ENCODE measurements at places on chromosomes 7 and 10.

- no peak for DNase-seq
These were observed 23.3 kb downstream of the ADCY1 start for GRCh38 chr7:45597286-45597984.

DNA sequence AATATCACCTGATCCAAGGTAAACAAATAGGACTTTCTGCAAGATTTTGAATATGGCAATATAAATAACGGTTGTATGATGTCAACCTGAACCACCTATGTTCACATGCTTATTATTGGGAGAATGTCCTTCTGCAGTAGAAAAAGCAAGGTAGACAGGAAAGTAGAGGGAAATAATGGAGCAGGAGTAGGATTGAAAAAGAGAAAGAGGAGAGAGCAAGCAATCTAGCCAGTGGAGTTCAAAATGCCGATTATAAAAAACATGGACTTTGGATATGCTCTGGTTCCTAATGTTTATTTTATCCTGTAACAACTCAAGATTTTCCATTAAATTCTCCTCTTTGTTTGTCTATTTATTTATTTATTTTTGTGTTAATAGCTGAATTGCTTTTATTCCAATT, 878.0 kb upstream of the KCND2 start:
- DNase-seq, result no peak

GRCh38 chr7:52088008-52088901, 771.6 kb upstream of the COBL start:
- no peak for DNase-seq

- DNase-seq, result no peak
These were observed 328.5 kb downstream of the GFRA1 start for GRCh38 chr10:115944538-115944937.

GRCh38 chr10:12109286-12109685, 20.2 kb upstream of the SEC61A2 start:
- no peak for DNase-seq

GRCh38 chr10:106402458-106402857, 762.0 kb downstream of the SORCS1 start:
- no peak for DNase-seq

DNA sequence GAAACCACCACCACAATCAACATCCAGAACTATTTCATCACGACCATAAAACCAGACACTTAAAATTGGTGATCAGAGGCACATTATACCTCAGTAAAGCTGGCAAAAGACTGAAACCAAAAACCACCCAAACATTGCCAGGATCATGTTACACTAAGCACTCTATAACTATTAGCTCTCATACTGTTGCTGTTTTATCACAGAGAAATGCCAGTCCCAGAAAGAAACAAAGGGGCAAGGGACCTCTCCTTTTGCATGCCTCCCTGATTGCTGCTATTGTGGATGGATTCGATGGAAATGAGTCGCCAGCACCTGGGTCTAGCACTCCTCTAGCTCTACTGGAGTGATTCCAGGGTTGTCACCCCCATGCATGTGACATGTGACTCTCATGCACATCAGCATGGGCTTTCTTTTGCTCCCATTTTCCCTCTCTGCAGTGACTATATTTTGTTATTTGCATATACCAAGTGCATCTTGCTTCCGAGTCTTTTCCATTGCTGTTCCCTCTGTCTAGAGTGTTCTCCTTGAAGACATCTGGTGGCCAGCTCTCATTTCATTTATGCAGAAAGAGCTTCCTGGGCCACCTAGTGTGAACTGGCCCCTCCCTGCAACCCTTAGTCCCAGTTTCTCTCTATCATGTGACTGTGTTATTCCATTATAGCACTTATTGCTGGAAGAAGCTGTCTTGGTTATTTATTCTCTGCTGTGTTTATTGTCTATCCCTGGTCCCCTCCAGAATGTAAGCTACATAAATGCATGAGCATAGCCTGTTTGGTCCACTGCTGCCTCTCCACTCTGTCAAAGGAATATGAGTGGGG, 300.6 kb downstream of the PLXNA4 start:
- no peak for DNase-seq

DNA sequence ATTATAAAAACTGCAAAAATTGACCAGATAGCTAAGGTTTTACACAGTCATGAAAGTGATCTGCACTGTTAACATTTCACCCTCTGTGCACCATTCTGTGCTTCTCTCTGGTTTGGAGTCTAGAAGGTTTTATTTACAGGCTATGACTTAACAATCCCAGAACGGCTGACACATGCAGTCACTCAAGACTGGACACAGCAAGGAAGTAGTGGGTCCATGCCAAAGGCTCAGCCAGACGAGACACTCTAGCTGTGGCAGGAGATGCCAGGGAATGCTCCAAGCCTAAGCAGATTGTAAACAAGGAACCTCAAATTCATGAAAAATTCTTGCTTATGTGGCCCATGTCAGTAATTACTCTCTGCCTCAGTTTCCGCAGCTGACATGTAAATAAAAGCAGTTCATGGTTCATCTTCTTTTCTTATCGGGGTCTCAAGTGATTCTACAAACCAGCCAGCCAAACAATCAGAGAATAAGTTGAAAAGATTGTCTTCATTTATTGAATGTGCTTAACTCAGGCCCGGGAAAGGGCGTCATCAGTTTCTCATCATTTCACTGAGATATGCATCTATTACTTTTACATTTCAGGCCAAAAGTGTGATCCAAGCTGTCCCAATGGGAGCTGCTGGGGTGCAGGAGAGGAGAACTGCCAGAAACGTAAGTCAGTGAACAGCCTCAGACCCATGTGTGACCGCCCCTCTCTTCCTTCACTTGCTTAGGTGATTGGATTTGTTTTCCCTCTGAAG, 132.1 kb downstream of the EGFR start:
- no peak for DNase-seq

- DNase-seq, result no peak
These were observed 66.2 kb downstream of the NAMPT start for GRCh38 chr7:106218546-106218945.

- DNase-seq, result no peak
These were observed 265.3 kb downstream of the ELFN1 start for GRCh38 chr7:1935176-1936005.

GRCh38 chr10:44935201-44935965, 24.2 kb upstream of the RASSF4 start:
- DNase-seq, result no peak

DNA sequence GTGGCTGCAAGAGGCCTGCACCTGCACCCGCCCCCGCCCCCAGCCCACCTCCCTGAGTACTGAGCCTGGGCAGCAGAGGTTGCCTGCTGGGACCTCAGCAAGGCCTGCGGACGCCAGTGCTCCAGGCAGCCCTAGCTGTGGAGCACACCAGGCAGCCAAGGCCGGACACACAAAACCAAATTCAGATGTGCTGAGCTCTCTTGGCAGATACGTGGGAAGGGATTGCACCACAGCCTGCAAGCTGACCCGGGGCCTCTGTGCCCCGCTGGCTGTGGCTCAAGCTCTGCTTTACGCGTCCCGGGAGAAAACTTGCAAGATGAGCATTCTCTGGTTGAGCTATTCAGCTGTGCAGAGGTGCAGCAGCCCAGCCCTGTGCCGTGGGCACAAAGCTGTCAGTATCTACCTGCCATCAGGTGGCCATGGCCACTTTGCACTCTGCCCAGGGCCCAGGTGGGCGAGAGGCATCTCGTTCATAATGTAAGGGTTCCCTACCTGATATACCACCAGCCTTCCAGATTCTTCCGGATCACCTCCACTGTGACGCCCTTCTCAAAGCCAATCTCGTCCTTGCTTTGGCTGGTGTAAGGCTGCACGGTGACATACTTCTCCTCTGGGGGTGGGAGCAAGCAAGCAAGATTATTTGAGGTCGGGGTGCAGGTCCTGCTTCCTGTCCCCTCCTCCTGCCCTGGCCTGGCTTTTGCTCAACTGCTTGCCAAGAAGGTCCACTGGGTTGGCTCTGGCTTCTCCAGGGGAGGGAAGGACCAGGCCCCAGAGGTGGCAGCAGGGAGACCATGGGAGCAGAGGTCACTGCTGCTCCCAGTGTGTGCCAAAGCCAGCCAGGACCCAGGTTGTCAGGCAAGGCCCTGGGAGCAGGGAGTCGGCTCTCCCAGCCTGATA, 123.4 kb downstream of the NEURL1 start:
- DNase-seq, result no peak

DNA sequence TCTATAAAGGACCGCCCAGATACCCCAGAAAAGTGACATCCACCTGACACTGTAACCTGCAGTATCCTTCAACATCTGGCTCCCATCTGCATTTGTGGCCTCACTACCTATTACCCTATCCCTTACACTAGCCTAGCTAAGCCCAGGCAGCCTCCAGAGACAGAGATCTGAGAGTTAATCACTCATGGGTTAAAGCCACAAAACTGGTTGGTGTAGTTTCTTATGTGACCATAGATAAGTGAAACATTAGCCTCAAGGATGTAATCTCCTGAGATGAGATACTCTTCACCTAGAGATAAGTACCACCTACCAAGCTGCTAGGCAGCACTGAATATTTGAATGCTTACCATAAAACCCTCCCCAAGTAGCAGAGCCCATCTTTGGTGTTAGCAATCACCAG, 35.4 kb downstream of the CTTNBP2 start:
- DNase-seq, result no peak

DNA sequence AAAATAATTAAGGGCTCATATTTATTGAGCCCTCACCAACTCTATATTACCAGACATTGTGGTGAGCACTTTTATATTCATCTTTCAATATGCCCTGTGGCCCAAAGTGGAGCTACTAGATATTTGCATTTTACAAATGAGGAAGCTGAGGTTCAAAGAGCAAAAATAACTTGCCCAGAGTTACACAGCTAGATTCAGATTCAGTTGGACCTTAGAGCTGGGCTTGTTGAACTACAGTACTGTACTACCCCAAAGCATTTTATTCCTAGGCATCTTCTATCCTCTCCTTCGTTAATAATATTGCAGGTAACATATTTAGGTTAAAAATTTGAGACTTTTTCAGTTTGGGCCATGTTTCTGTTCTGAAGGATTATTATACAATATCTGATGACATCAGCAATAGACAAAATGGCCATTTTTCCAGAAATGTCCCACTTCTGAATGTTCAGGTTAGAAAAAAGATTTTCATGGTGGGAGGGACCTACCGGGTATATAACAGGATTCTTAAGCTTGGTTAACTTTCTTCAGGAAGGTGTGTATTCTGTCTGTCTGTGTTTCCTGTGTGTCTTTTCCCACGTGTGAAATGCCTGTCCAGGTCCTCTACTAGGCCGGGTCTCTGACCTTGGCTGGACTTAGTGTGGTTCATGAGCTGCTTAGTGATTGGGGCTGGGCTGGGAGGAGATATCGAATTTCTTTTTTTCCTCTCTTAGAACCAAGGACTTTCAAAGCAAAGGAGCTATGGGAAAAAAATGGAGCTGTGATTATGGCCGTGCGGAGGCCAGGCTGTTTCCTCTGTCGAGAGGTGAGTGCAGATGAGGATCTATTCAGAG, 13.6 kb downstream of the PRXL2A start:
- no peak for DNase-seq

DNA sequence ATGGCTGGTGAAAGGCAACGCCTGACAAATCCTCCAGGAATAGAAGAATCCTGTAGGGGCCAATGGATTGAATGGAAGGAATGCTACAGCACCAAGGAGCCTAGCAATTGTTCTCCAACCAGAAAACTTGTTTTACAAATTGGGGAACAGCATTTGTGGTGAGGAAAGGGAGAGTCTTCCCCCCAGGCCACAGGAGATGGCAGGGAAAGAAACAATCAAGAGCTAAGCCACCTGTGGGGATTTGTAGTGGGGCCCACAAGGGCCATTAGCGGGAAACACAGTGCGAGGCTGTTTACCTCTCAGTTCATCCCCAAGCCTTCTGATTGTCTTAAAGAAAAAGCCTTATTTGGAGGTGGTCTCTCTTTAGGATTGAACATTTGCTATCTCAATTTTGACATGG, 48.5 kb upstream of the KCNMA1 start:
- DNase-seq, result no peak
